ENCODE measurements at places on chromosomes 4 and X. TPM values are rescaled to one million over a fixed set of nuclear protein-coding genes. Genes with fewer than 3 reads are reported as not detected.

The DKK2 gene
- polyA plus RNA-seq = not detected

The CENPE gene
- polyA plus RNA-seq = 0.28 TPM

The ADH1B gene
- polyA plus RNA-seq = not detected

The PDHA2 gene
- not detected for polyA plus RNA-seq

The ADGRL3 gene
- not detected for polyA plus RNA-seq

GRCh38 chrX:150767045-150767395, 73.8 kb downstream of the MTMR1 start:
- DNase-seq = no peak

DNA sequence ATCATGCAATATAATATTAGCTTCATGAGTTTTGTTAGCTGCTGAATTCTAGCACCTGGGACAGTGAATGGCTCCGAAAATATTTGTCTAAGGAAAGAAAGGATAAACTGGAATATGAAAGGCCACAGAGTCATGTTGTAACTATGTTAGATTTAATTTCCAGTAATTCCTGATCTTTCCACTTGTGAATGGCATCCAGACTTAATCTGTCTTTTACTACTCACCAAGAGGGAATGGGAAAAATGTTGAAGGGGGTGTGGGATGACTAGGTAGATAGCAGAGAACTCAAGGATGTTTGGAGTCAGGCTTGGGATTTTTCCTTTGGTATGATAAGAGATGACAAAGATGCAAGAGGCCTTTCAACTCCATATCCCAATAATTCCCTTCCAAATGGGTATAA, 9.4 kb downstream of the ADH6 start:
- DNase-seq = no peak

DNA sequence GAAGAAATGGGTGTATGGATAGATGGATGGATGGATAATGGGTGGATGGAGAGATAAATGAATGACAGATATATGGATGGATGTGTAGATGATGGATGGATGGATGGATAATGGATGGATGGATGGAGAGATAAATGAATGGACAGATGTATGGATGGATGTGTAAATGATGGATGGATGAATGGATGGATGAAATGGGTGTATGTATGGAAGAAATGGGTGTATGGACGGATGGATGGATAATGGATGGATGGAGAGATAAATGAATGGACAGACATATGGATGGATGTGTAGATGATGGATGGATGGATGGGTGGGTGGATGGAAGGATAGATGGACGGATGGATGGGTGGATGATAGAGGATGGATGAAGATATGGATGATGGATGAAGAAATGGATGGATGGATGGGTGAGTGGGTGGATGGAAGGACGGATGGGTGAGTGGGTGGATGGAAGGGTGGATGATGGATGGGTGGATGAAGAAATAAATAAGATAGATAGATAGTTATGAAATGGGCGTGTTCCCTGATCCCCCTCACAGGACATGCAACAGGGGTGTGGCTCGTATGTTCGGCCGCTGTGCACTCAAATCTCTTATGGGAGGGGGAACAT, 91.1 kb upstream of the NKX1-1 start:
- DNase-seq = no peak

DNA sequence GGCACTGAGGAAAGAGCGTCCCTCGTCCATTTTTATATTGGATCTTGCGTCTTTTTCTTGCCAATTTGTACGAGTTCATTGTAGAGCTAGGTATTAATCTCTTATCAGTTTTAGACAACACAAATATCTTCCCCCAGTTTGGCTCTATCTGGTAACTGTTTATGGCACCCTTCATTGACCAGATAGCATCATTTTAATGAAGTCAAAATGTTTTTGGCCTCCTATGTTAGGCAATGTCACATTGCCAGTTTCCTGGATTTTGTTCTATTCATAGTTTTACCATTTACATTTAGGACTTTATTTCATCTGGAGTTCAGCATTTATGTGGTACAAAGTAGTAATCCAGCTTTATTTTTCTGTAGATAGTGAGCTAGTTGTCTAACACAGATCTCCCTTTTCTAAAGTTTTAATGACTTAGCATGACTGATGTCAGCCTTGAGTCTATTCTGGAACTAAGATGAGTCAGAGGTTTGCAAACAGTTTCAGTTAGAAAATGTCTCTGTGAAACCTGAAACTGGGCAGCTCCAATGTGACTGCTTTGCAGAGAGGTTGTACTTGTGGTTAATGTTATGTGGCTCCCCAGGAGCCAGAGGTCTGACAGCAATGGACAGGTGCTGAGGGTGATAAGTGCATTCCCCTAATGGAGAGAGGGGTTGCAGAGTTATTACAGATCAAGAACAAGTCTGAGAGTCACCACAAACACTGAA, 5.3 kb upstream of the STBD1 start:
- peak; percentile 40 for DNase-seq

DNA sequence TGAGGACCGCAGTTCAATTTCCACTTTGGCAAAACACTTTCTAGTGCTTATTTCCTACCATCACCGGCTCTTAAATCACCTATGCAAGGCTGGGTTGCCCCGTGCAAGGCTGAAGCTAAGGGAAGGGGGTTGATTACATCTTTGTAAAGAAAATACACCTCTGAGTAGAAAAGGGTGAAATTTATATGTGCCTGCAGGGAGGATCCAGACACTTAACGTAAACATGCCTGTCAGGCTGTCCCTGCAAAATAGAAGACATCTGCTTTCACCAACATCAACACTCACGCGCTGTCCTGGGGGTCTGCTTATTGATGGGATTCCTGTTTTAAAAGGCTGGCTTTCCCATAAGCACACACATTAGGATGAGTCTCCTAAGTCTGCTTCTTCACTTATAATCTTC, 92.0 kb downstream of the PRKX start:
- no peak for DNase-seq

- no peak for DNase-seq
Measured at GRCh38 chr4:25609976-25610375, 45.7 kb upstream of the SLC34A2 start.

Data from naive thymus-derived CD4-positive, alpha-beta T cell (primary cell).